NB4 (cell line): ENCODE measurements at places on chromosomes 3 and 15.

GRCh38 chr3:94406595-94406994 is 343.7 kb downstream of the NSUN3 start:
- no peak for DNase-seq

- no peak for DNase-seq
Observed at GRCh38 chr15:66128116-66128680, 125.4 kb downstream of the MEGF11 start.

DNA sequence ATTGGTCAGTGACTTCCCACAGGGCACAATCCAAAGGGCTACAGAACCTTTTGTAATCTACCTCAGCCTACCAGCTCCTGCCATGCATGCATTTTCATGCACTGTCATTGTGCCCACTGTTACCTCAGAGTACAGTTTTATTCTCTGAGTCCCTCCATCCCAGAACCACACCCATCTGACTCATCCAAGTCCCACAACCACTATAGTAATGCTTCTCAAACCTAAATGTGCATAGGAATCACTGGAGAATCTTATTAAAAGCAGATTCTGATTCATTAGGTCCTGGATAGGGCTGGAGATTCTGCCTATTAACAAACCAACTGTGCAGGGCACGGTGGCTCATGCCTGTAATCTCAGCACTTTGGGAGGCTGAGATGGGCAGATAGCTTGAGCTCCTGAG is 3.7 kb upstream of the B3GALNT1 start:
- peak; percentile 13 for DNase-seq

GRCh38 chr3:194824701-194825111 is 139.0 kb downstream of the FAM43A start:
- no peak for DNase-seq

- DNase-seq, result no peak
Observed at GRCh38 chr3:29429055-29429679, 148.3 kb downstream of the RBMS3 start.

GRCh38 chr3:100184948-100185570 is 70.8 kb upstream of the FILIP1L start:
- no peak for DNase-seq

GRCh38 chr15:73331991-73332925 is 36.5 kb downstream of the HCN4 start:
- no peak for DNase-seq

- DNase-seq, result no peak
Observed at GRCh38 chr3:55097441-55097840, 169.6 kb upstream of the LRTM1 start.

- DNase-seq, result no peak
Observed at GRCh38 chr15:33586786-33587697, 276.3 kb downstream of the RYR3 start.

- DNase-seq, result no peak
Observed at GRCh38 chr3:47010910-47011309, 31.4 kb downstream of the NBEAL2 start.
